CD14-positive monocyte (primary cell): ENCODE measurements at places on chromosomes 4 and X.
A peak's percentile ranks its signal among the peaks of the same experiment; 100 is the strongest.

DNA sequence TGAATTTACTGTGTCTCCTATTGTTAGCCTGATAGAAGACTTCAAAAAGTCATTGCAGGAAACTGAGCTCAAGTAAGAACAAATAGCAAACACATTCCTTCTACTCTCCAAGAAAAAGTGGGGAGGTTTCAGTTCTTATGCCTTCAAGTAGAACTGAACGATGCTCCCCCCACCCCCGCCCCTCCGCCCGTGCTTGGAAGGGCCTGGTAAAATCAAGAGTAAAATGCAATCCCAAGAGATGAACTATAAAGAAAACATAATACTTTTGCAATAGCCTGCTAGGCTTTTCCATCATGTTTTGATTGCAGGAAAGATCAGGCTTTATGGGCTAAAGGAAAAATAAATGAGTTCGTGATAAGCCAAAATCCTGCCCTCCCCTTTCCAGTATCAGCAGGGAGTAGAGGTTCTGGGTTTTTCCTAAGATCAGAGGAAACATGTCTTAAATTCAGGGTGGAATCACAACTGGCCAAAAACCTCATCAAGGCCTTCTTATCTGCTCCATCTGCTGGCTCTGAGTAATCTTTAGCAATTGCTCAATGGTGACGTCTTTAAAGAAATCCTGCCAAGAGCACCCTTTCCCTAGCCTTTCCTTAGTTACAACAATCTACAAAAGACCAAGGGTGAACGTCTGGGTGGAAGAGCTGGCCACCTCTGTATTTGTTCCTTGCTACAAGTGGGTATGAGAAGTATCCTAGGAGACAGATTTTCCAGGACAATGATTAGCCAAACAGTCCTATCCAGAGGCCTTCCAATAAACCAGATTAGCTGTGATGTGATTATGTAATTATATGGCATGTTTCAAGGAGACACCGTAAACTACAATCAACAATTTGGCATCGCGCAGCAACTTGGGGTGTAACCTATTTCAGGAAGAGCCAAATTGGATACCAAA is 66.3 kb upstream of the FAM9C start:
- peak; percentile 37 for DNase-seq

DNA sequence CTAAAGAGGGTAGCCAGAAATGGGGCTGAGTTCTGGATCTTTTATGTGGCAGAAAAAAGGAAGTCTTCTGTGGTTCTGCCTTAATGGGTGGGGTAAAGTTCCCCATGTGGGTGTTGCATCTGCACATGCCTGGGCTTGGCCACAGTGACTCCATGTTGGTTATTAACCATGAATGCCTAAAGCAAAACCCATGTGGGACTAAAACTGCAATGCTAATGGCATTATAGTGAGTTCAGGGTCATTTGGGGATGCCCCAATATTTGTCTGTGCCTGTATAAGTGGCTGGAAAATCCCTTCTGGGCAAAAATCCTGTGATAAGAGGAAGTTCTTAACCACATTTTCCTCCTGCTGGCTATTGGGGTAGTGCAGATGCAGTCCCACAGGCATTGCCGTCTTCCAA is 857.4 kb downstream of the FAT4 start:
- DNase-seq, result no peak

- peak; percentile 30 for DNase-seq
Observed at GRCh38 chr4:122764821-122765215, 32.3 kb downstream of the BBS12 start.

GRCh38 chrX:28391528-28391927 is 195.7 kb upstream of the IL1RAPL1 start:
- DNase-seq, result no peak

DNA sequence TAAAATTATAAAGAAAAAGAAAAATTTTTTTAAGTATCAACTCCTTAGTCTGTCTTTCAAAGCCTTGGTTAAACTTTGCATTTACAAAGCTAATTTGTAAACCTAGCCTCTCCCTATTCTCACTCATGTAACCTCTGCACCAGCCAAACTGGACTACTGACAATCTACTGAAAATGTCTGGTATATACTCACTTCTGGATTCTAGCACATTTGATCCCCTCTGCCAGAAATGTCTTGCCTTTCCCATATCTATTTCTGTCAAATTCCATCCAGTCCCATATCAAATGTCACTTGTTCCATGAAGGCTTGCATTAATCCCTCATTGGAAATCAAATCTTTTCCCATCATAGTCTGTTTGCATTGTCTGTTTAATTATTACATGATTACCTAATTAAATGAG is 105.8 kb upstream of the KLHL13 start:
- DNase-seq, result no peak

GRCh38 chr4:2186133-2186864 is 55.6 kb downstream of the HAUS3 start:
- DNase-seq, result no peak

DNA sequence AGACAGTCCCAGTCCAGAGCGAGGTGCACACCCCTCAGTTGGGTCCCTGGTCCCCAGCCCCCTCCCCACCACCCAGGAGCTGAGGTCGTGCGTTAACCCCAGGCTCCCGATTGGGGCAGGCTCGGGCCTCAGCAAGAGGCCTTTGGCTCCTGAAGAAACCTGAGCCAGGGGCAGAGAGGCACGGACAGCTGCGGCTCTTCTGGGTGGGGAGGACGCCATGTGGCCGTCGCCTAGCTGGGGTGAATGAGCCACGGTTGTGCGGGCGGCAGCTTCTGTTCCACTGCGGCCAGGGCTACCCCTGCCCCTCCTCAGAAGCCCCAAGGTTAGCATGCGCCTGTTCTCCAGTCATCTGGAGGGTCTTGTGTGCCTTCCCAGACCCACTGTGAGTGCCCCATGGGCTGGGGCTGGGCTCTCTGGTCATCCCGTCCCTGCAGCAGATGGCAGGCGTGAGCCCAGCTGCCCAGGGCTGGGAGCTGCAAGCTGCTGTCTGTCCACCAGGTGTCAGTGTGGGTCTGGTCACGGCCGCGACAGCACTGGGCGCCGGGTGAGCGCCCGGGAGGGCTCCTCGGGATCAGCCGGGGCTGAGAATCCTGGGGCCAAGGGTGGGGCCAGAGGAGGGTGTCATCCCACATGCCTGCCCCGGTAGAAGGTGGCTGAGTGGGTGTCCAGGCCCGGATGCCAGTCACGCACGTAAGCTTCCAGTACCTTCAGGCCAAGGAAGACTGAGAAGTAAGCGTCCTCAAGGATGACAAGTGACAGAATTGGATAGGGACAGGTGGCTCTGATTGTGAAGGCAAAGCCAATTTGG is 21.9 kb downstream of the ATP2B3 start:
- DNase-seq, result peak; percentile 47

GRCh38 chr4:73520821-73521220 is 39.3 kb downstream of the AFM start:
- DNase-seq, result no peak

DNA sequence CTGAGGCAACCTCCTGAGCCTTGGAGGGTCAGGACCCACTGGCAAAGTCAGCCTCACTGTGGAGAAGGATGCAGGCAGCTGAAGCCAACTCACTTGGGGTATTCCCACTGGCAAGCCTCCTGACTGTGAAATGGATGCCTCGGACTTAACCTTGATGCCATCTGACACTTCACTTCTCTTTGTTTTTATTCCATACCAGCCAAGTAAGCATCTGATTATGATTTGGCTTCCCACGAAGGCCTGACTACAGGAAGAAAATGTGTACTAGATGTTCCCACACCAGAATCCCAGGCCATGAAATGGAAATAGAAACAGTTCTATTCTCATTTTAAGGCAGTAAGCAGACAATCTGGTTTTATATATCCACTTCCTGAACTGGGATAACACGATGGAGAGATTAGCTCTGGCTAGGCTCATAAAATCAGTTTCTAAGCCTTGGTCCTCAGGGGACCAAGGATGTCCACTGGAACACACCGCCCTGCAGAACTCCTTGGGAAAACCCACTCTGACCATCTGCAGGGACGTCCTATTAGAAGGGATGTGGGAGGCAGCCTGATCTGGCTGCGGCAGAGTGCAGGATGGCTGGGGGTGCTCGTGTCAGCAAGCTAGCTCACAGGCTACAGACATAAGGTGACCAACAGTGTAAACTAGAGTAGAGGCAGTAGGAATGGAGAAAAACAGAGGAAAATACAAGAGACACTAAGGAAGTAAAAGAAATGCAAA is 89.3 kb downstream of the TSPAN5 start:
- DNase-seq, result no peak

DNA sequence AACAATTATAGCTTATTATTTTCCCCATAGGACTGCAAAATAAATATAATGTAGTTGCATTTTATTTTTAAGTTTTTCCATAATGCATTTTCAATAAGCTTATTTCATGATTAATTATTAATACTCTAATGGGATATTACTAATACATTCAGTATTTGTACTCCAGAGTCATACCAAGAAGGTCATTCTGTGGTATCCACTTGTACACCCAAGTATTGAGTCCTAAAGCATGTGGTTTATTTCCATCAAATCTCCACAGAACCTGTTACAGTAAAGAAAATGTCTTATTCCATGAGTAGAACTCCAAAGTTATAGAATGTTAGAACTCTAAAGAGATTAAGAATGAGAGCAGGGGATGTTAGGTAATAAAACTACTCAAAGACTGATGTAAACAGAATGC is 30.6 kb downstream of the UGT2A3 start:
- DNase-seq, result no peak

- DNase-seq, result no peak
Observed at GRCh38 chr4:170652571-170652970, 562.8 kb upstream of the AADAT start.

DNA sequence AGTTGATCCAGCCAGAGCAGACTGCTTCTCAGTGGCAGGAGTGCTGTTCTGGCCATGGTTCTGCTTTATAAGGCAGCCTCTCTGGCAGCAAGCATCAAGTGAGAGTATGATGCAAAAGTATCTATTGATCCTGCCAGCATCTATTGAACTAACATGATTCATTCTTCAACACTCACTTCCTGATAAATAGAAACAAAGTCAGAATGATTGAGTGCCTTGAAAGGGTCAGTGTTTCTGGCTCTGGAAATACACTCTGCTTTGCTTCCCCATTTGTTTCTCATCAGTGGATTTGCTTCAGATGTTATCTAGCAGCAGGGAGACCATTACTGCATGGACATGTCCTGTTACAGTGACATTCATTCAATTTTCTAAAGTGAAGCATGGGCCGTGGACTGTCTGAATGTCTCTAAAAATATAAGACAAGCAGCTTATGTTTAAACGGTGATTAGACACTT is 66.2 kb upstream of the FRAS1 start:
- no peak for DNase-seq

GRCh38 chr4:7050481-7051143 is 7.4 kb downstream of the TADA2B start:
- no peak for DNase-seq

DNA sequence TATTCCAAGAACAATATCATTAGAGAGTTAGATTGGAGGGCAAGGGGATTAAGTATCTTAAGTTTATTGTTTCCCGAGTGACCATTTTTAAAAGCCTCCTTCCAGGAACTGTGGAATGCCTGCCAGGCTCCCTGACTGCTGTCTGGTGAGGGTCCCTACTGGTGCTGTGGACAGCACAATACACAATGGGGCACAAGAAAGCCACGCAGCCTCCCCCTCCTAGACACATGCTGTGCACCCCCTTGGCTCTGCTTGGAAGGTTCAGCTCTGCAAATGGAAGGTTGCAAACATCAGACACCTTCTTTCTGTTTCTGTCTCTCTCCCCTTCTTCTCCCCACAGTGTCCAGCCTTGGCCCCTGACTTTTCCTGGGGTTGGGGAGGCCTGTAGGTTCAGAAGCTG is 153.2 kb downstream of the SHROOM3 start:
- no peak for DNase-seq

GRCh38 chrX:132118358-132118757 is 9.5 kb downstream of the FRMD7 start:
- no peak for DNase-seq

- DNase-seq, result no peak
Observed at GRCh38 chrX:10756441-10756840, 136.1 kb upstream of the MID1 start.

DNA sequence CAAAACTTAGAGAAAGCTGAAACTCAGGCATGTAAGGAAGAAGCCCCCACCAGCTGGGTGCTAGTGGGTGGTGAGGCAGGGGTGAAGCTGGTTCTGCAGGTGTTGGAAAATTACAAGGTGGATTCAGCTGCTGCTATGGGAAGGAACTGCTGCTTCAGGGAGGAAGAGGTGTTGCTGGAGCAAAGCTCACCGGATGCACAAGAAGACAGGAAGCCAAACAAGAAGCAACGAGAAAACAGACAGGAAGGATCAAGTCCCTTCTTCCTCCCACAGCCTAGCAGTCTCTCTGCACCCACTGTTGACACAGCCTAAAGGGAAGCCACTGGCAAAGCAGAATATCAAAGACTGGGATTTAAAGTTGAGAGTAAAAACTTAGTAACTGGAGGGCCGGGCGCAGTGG is 100.2 kb upstream of the JADE1 start:
- no peak for DNase-seq

- no peak for DNase-seq
Observed at GRCh38 chr4:12471193-12471592, 1012.9 kb downstream of the RAB28 start.

GRCh38 chrX:139554376-139554775 is 23.8 kb downstream of the F9 start:
- DNase-seq, result peak; percentile 3

DNA sequence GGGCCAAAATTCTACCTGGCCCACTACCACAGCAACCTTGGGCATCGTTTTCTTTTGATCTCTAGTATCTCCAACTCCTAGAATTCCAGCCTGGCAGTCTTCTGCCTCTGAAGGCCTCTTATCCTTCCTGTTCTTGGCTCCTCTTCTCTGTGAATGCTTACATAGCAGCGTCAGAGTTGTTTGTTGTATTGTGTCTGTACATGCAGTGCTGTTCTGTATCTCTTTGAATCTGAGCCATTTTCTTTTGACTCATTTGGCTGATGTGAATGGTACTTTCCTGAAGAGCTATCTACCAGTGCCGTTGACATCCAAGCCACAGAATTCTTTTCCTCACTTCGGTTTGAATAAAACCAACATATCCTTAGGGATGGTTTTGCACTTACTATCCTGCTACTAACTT is 79.2 kb downstream of the TMEM164 start:
- no peak for DNase-seq

DNA sequence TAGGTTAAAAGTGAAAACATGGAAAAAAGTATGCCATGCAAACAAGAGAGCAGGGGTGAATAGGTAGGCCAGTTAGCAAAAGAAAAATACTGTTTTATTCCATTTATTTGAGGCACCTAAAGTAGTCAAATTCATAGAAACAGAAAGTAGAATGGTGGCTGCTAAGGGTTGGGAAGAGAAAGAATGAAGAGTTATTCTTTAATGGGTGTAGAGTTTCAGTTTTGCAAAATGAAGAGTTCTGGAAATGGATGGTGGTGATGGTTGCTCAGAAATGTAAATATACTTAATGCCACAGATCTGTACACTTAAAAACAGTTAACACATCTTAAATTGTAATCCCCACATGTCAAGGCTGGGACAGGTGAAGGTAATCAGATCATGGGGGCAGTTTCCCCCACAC is 29.7 kb downstream of the PARM1 start:
- DNase-seq, result no peak

- no peak for DNase-seq
Observed at GRCh38 chr4:145828802-145829485, 109.7 kb downstream of the ZNF827 start.

GRCh38 chr4:128653527-128654444 is 155.7 kb upstream of the JADE1 start:
- DNase-seq, result no peak
